ENCODE measurements at places on chromosomes 16 and 17.
A peak's percentile ranks its signal among the peaks of the same experiment; 100 is the strongest.

DNA sequence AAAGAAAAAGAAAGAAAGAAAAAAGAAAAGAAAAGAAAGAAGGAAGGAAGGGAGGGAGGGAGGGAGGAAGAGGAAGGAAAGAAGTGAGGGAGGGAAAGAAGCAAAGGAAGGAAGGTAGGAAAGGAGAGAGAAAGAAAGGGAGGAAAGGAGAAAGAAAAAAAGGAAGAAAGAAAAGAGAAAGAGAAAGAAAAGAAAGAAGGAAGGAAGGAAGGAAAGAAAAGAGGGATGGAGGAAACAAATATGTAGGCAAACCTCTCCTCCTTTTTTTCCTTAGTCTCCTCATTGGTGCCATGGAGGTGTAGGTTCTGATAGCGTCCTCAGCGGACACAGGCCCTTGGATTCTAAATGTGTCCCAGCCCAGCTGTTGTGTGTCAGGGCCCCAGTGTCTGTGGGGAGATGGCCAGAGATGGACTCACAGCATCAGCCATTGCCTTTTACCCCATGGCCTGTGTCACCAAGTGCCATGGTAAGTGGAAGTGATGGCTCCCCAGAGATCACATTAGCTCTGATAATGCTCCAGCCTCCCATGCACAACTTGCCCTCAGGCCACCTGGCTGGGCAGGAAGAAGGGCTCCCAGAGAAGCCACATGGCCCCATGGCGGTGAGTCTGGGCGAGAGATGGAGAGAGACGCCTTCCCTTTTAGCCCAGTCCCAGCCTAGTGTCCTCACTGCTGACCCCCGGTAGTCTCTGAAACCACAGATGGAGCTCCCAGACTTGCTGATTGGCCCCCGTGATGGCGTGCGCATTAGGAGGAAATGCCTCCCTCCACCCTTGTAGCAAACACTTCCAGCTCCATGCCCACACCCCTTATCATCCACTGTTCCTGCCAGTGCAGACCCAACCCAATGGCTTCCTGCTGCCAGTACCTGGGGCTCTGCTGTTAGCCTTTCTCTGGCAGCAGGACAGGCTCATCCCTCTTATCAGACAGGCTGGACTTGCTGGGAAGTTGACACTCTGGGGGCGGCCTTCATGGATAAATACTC lies 3.7 kb upstream of the SLC6A2 start:
- DNase-seq: no peak

DNA sequence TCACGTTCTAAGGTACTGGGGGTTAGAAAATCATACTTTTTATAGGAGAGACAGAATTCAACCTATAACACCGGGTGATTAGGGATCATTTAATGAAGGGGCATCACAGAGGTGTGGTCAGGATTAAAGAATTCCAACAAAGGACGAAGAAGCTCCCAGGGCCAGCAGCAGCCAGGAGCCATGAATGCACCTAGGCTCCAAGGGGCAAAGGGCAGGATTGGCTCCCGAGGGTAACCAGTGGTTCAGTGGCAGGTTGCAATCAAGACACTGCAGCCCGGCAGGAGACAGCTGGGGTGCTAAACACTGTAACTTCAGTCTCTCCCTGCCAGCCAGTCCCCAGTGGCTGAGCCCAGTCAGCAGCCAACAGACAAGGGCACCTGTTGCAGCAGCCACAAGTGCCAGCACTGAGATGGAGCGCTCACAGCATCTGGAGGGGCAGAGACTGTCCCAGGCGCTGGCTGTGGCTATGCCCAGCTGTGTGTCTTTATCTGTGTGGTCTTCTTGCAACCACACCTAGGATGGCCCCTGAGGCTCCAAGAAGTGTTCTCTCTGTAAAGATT lies 23.9 kb downstream of the DHRS7C start:
- DNase-seq: no peak

GRCh38 chr17:59815965-59816364 lies 76.8 kb downstream of the TUBD1 start:
- no peak for DNase-seq

DNA sequence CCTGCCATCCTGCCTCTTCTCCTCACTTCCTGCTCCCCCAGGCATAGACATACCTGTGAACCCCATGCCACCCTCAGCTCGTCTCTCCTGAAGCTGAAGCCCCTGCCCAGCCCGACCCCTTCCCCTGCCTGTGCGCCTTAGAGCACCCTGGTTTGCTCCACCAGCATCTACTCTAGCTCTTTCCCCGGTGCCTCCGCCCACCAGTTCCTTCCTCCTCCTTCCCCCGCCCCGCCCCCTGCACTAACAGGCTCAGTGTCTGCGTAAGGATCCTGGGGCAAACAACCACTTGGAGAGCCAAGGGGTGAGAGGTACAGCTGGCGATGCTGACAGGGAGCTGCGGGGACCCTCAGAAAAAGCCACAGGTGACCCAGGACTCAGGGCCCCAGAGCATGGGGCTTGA lies 1.9 kb downstream of the GPR142 start:
- DNase-seq: peak; percentile 21

- no peak for DNase-seq
Observed at GRCh38 chr16:24234737-24235136, 21.4 kb upstream of the CACNG3 start.

DNA sequence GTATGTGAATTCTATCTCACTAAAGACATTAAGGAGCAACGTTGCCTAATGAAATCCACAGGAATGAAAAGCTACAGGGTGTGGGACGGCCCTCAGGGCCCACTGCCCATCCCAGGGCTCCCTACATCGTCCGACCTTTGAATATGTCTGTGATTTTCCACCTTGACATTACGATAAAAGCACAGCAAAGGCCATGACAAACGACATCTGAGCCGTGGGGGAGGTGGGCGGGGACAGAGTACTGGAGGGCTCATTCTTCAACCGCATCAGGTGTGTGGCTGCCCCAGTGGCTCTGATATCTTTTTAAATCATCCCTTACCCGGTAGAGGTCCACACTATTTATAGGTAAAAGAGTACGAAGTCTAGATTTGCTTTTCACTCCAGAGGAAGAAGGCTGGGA lies 35.1 kb downstream of the LMF1 start:
- DNase-seq: no peak

DNA sequence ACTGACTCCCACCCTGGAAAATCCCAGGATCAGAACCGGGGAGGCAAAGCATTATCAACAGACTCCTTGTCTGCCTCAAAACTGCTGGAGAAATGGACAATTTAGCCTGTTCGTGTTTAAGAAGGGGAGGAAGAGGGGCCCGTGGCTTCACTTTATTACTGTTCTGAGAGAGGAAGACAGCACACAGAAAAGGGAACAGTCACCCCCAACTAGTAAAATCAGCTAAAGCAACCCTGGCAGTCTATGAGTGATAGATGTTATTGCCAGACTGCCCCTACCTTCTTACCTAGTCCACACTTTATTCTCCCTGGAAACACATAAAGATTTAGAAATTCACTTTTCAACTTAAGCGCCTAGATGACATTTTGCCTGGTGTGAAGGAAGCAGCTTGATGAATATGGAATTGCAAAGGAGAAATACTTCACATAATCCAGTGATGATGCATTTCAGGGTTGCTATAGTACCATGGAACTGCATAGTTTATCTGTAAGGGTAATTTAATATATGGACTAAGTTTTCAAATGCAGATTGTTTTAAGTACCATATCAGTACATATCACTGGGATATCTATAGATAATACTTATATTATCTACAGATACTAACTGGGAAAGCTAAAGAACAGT lies 36.9 kb upstream of the TRAP1 start:
- no peak for DNase-seq

DNA sequence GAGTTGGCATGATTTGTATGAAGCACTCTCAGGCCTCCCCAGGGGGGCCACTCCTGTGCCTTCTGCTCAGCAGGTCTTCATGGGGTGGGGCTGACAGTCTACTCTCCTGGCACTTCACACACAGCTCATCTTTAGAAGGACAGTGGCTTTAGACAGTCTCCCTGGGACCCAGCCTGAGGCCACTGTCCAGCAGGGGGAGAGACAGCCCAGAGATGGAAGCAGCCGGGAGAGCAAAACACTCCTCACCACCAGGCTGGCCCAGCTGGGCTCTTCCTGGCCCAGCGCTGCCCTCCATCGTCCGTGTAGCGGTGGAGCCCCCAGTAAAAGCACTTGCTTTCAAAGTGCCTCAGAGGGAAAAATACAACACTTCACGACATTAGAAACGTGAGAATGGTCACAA lies 62.0 kb upstream of the CRHR1 start:
- no peak for DNase-seq

DNA sequence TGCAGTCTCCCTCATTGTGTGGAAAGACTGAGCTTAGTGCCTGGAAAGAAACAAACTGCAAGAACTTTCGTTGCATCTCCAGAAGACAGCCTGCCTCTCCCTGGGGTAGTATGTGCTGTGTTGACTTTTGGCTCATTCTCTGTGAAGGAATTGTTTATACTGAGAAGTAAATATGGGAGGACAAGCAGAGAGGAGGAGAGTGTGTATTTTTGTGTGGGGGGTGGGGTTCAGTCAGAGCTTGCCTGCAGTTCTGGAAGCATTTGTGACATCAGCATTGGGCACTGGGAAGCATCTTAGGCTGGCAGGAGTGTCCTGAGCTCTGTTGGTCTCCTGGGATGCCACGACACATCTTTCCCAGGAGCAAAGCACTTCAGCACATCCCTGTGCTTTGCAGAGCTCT lies 147.9 kb downstream of the HS3ST3B1 start:
- no peak for DNase-seq

DNA sequence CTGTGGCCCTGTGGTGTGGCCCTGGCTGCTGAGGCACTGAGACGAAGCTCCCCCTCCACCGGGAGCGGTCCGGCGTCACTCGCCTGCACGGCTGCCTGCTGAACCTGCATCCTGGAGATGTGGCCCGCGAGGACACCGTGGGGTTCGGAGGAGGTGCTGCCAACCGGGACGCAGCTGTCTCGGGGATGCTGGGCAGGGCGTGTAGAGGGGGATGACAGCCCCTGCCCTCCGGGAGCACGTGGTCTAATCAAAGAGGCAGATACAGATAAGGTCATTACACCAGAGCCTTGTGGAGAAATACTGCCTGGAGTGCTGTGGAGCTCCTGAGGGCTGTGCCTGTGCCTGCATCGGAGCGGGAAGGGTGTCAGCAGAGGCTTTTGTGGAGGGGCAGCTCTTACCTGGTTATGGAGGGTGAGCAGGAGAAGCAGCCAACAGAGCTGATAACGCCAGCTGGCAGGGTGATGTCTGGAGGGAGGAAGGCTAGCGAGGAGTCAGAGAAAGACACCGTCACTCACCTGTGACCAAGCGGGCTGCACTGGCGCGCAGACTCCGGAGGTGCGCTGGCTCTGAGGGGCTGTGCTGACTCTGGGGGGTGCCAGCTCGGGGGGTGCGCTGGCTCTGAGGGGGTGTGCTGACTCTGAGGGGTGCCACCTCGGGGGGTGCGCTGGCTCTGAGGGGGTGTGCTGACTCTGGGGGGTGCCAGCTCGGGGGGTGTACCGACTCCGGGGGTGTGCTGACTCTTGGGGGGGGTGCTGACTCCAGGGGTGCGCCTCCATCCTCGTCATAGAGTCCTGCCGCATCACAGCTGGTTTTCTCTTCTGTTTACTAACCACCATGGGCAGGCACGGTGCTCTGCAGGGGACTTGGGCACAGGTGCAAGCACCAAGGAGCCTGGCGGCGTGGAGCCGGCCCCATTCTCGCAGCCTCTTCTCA lies 104.7 kb upstream of the CHMP6 start:
- no peak for DNase-seq

GRCh38 chr16:71249399-71249798 lies 18.9 kb upstream of the HYDIN start:
- no peak for DNase-seq

DNA sequence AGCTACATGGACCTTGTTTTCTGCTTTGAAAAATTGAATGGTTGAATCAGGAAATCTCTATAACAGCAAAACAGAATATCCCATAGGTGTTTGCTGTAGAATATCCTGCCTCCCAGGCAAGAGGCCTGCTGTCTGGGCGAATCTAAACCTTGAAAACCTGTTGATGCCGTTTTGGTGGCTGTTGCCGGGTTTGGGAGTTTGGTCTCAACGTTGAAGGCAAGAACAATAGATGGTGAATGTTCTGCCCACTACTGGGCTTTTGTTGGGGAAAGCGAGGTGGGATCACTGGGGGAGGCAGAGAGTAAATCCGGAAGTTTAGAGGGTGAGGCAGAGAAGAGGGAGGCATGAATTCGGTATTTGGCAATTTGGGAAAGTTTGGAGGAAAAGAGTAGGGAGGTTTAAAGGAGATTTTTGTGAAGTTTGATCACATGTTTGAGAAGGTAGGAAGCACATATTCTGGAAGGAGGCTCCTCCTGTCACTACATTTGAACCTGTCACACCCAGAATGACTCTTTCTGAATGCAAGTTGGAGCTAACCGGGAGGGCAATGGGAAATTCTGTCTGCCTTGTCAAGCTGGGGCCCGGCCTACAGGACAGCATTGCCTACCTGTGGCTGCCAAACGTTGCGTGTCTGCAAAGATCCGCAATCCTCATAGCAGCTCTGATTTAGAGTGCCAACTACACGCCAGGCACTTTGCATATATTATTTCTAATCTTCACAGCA lies 46.5 kb downstream of the GPRC5B start:
- no peak for DNase-seq

DNA sequence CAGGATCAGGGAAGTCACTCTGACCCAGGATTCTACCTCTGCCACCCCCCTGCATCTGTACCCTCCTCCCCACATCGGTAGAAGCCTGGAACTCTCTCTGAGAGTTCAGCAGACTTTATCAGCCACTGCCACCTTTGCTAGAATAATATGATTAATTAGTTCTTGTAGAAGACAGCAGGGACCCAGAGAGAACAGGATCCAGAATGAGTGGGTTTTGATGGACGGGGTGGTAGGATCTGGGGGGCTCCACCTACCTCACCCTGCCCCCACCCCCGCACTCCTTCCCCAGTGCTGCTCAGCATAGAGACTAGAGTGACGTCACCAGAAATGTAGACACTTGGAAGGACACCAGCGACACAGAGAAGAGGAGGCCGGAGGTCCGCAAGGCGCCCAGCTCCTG lies 33.5 kb downstream of the ABCC6 start:
- no peak for DNase-seq

DNA sequence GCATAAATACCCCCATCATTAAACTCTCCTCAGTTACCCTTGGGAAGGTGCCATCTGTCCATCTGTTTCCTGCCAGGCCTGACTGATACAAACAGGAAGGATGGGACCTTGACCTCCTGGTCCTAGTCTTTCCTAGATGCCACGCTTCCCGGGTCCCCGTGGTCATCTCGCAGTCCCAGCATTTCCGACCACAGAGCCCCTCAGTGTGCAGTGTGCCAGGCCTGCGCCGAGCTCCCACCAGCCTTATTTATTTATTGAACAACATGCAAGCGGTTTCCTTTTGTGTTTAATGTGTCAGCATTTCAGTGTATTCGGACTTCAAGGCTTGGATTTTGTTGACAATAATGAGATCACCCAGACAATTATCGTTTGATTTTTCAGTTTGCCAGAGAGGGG lies 45.6 kb upstream of the NKD1 start:
- DNase-seq: no peak

GRCh38 chr16:4664538-4665418 lies 28.6 kb upstream of the NUDT16L1 start:
- peak; percentile 73 for DNase-seq

GRCh38 chr16:9206156-9206555 lies 114.7 kb downstream of the HAPSTR1 start:
- no peak for DNase-seq

GRCh38 chr17:34542700-34543336 lies 36.6 kb upstream of the TMEM132E start:
- peak; percentile 41 for DNase-seq

GRCh38 chr17:44361292-44362260 lies 2.1 kb downstream of the FAM171A2 start:
- DNase-seq: no peak

- no peak for DNase-seq
Observed at GRCh38 chr17:54237911-54238515, 415.3 kb downstream of the KIF2B start.
